ENCODE measurements at places on chromosomes 2 and 18. TPM values are rescaled to one million over a fixed set of nuclear protein-coding genes. Genes with fewer than 3 reads are reported as not detected.

Gene STK39
- total RNA-seq: 22.1 TPM

Gene ANKRD53
- not detected for total RNA-seq

Gene LRP2
- total RNA-seq: under 0.01 TPM

Gene SERPINB3
- total RNA-seq: 32.5 TPM

Gene AQP12A
- total RNA-seq: not detected

Gene PSMA8
- not detected for total RNA-seq

Gene TMEM131
- total RNA-seq: 58.3 TPM

Gene COLEC11
- not detected for total RNA-seq

Gene POTEI
- not detected for total RNA-seq

Gene HOXD3
- total RNA-seq: not detected

Gene HAAO
- 0.50 TPM for total RNA-seq

Gene KCNIP3
- 1.6 TPM for total RNA-seq

Gene RAMP1
- total RNA-seq: 0.34 TPM

Gene CD28
- total RNA-seq: not detected

Gene SERPINB4
- 63.5 TPM for total RNA-seq

Gene CIB4
- not detected for total RNA-seq

Gene SERPINB7
- total RNA-seq: 116 TPM

Gene AFTPH
- 87.1 TPM for total RNA-seq

Gene SFTPB
- total RNA-seq: not detected

Gene GAD1
- 0.34 TPM for total RNA-seq

Gene CBLN2
- not detected for total RNA-seq

Gene TSPYL6
- not detected for total RNA-seq

Gene CARF
- total RNA-seq: 4.1 TPM

Gene CRYBA2
- not detected for total RNA-seq

Gene RUFY4
- not detected for total RNA-seq

Gene PRKAG3
- total RNA-seq: not detected

Gene PKDCC
- total RNA-seq: 0.34 TPM

Gene SKOR2
- total RNA-seq: not detected

Gene INPP5D
- 29.7 TPM for total RNA-seq

Gene NEURL3
- total RNA-seq: not detected

Gene RPIA
- 6.2 TPM for total RNA-seq
